B cell (primary cell): ENCODE measurements at places on chromosomes 5 and 9. TPM values are rescaled to one million over a fixed set of nuclear protein-coding genes. Genes with fewer than 3 reads are reported as not detected.

Gene ZNF346
- 38.4 and 47.1 TPM in 2 replicates for total RNA-seq

GRCh38 chr9:101372327-101373118 is 12.3 kb downstream of the BAAT start:
- H3K27ac ChIP-seq: no peak overlapping the region
- no peaks in the 10 kb centered on the region for H3K4me1 ChIP-seq

- no peak overlapping the region for H3K27ac ChIP-seq
- H3K4me1 ChIP-seq: no peaks in the 10 kb centered on the region
- no peaks in the 10 kb centered on the region for H3K36me3 ChIP-seq
- H3K27me3 ChIP-seq: no peaks in the 10 kb centered on the region
- no peak overlapping the region for H3K4me3 ChIP-seq
Observed at GRCh38 chr5:135942202-135942771, 12.5 kb downstream of the LECT2 start.

DNA sequence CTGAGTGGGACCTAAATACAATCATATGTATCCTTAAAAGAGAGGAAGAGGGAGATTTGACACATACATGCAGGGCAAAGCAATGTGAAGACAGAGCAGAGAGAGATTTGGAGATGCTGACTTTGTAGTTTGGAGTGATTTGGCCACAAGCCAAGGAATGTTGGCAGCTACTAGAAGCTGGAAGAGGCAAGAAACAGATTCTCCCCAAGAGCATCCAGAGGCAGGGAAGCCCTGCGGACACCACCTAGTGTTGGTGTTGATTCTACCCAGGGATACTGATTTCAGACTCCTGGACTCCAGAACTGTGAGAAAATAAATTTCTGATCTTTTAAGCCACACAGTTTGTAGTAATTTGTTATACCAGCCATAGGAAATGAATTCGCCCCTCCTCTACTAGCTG is 64.9 kb upstream of the OSMR start:
- H3K27ac ChIP-seq: no peak overlapping the region
- no peaks in the 10 kb centered on the region for H3K4me1 ChIP-seq
- H3K36me3 ChIP-seq: no peaks in the 10 kb centered on the region

Gene FGF18
- total RNA-seq: 0.15 TPM in 2 replicates

- H3K4me1 ChIP-seq: no peaks in the 10 kb centered on the region
- H3K27me3 ChIP-seq: no peaks in the 10 kb centered on the region
- DNase-seq: no peak
- no peaks in the 10 kb centered on the region for H3K36me3 ChIP-seq
- H3K27ac ChIP-seq: no peak overlapping the region
Observed at GRCh38 chr5:178522361-178522760, 67.8 kb downstream of the COL23A1 start.

- H3K27ac ChIP-seq: no peak overlapping the region
- no peaks in the 10 kb centered on the region for H3K4me1 ChIP-seq
- no peaks in the 10 kb centered on the region for H3K36me3 ChIP-seq
- H3K4me3 ChIP-seq: no peak overlapping the region
Observed at GRCh38 chr5:127563136-127563535, 45.7 kb downstream of the PRRC1 start.

GRCh38 chr9:68832861-68833518 is 128.0 kb downstream of the PIP5K1B start:
- H3K4me3 ChIP-seq: no peak overlapping the region
- H3K36me3 ChIP-seq: no peaks in the 10 kb centered on the region
- H3K4me1 ChIP-seq: no peaks in the 10 kb centered on the region
- no peaks in the 10 kb centered on the region for H3K27me3 ChIP-seq
- H3K27ac ChIP-seq: no peak overlapping the region

Gene SLCO6A1
- not detected in 2 replicates for total RNA-seq

Gene CSF1R
- 1.5 and 1.6 TPM in 2 replicates for total RNA-seq

Gene APBA1
- 0.05 and 0.34 TPM in 2 replicates for total RNA-seq

GRCh38 chr5:80406980-80407734 is 707 bp upstream of the ZFYVE16 start:
- H3K36me3 ChIP-seq: no peaks in the 10 kb centered on the region
- peak overlapping the region; percentile 95 for H3K27ac ChIP-seq
- no peak for DNase-seq
- H3K27me3 ChIP-seq: no peaks in the 10 kb centered on the region
- H3K4me1 ChIP-seq: peaks cover 13% of the 10 kb centered on the region

- no peak overlapping the region for H3K4me3 ChIP-seq
- peaks cover 4% of the 10 kb centered on the region for H3K27me3 ChIP-seq
- H3K36me3 ChIP-seq: no peaks in the 10 kb centered on the region
- no peak overlapping the region for H3K27ac ChIP-seq
Observed at GRCh38 chr9:21504894-21505293, 22.8 kb upstream of the IFNE start.

- no peak overlapping the region for H3K4me3 ChIP-seq
- H3K36me3 ChIP-seq: peaks cover 37% of the 10 kb centered on the region
- peak overlapping the region; percentile 59 for H3K27ac ChIP-seq
- peak; percentile 34 for DNase-seq
Observed at GRCh38 chr5:133977161-133977787, 8.8 kb upstream of the C5orf15 start.

DNA sequence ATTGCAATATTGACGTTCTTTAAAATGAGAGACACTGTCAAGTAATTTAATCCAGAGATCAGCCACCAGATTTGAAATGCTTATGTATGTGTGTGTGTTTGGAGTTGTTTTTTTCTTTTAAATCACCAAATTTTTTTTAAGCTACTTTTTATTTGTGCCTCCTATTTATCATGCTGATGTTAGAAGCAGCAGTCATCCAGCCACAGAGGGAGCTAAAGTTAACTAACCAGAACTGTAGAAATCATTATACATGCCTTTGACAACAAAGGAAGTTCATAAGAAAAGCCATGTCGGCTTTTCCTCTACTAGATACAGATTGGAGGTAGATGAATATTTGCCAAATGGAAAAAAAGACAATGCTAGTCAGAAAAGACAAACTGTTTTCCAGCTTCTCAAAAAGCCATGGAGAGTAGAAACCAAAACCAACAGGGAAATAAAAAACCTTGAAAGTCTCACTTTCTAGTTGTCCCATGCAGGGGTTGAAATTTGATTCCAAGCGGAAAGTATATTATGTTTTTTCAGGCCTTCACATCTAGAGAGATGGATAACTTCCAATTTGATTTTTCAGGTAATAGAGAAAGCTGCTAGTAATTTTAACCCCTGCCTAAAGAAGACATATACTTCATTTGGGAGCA is 4.5 kb downstream of the PURA start:
- no peak overlapping the region for H3K4me3 ChIP-seq
- H3K36me3 ChIP-seq: no peaks in the 10 kb centered on the region
- H3K27me3 ChIP-seq: no peaks in the 10 kb centered on the region
- DNase-seq: no peak
- H3K27ac ChIP-seq: no peak overlapping the region

DNA sequence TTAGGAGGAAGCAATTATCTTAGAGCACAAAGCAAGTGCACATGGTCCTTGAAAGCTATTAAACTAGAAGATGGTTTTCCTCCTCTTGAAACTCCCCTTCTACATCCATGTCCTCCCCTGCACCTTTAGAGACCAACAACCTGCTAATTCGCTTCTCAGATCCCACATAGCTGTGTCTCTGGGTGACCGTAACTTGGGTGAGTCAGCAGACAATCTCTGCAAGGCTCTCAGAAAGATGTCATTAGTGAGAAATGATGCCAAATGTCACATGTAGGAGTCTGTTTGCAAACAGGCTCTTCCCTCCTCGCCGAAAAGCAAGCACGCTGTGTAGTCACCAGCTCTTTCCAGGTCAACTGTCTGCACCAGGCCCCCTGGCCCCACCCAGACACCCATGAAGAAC is 291.8 kb downstream of the SLIT3 start:
- H3K27me3 ChIP-seq: no peaks in the 10 kb centered on the region
- no peaks in the 10 kb centered on the region for H3K36me3 ChIP-seq
- DNase-seq: no peak
- H3K27ac ChIP-seq: no peak overlapping the region
- no peak overlapping the region for H3K4me3 ChIP-seq

GRCh38 chr9:128153060-128153946 is 4.0 kb downstream of the LCN2 start:
- no peak overlapping the region for H3K27ac ChIP-seq
- DNase-seq: no peak
- no peaks in the 10 kb centered on the region for H3K4me1 ChIP-seq
- no peak overlapping the region for H3K4me3 ChIP-seq
- H3K36me3 ChIP-seq: no peaks in the 10 kb centered on the region
- no peaks in the 10 kb centered on the region for H3K27me3 ChIP-seq

Gene ANGPTL2
- not detected in 2 replicates for total RNA-seq

- DNase-seq: peak; percentile 20
- peaks cover 15% of the 10 kb centered on the region for H3K36me3 ChIP-seq
- no peak overlapping the region for H3K4me3 ChIP-seq
- peaks cover 19% of the 10 kb centered on the region for H3K4me1 ChIP-seq
- no peaks in the 10 kb centered on the region for H3K27me3 ChIP-seq
Observed at GRCh38 chr9:129038109-129038852, 1.9 kb downstream of the MIGA2 start.

- no peak overlapping the region for H3K27ac ChIP-seq
- no peak for DNase-seq
- no peak overlapping the region for H3K4me3 ChIP-seq
- H3K27me3 ChIP-seq: no peaks in the 10 kb centered on the region
Observed at GRCh38 chr5:16585041-16585667, 31.6 kb downstream of the RETREG1 start.

DNA sequence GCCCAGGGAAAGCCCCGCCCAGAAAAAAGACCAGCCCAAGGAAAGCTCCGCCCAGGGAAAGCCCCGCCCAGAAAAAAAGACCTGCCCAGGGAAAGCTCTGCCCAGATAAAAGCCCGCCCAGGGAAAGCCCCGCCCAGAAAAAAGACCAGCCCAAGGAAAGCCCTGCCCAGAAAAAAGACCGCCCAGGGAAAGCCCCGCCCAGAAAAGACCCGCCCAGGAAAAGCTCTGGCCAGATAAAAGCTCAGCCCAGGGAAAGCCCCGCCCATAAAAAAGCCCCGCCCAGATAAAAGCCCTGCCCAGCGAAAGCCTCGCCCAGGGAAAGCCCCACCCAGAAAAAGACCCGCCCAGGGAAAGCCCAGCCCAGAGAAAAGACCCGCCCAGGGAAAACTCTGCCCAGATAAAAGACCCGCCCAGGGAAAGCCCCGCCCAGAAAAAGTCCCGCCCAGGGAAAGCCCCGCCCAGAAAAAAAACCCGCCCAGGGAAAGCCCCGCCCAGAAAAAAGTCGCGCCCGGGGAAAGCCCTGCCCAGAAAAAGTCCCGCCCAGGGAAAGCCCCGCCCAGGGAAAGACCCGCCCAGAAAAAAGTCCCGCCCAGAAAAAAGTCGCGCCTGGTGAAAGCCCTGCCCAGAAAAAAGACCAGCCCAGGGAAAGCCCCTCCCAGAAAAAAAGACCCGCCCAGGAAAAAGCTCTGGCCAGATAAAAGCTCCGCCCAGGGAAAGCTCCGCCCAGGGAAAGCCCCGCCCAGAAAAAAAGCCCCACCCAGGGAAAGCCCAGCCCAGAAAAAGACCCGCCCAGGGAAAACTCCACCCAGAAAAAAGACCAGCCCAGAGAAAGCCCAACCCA is 11.9 kb downstream of the GRIN1 start:
- H3K27me3 ChIP-seq: no peaks in the 10 kb centered on the region
- no peaks in the 10 kb centered on the region for H3K4me1 ChIP-seq
- no peak overlapping the region for H3K4me3 ChIP-seq
- H3K27ac ChIP-seq: peak overlapping the region; percentile 11
- peak; percentile 77 for DNase-seq
- no peaks in the 10 kb centered on the region for H3K36me3 ChIP-seq

Gene LCNL1
- not detected in 2 replicates for total RNA-seq

- no peak overlapping the region for H3K4me3 ChIP-seq
- H3K27me3 ChIP-seq: no peaks in the 10 kb centered on the region
- H3K27ac ChIP-seq: no peak overlapping the region
- no peaks in the 10 kb centered on the region for H3K4me1 ChIP-seq
Observed at GRCh38 chr5:150196514-150196913, 6.7 kb downstream of the SLC6A7 start.

Gene SLC34A3
- total RNA-seq: not detected in 2 replicates

DNA sequence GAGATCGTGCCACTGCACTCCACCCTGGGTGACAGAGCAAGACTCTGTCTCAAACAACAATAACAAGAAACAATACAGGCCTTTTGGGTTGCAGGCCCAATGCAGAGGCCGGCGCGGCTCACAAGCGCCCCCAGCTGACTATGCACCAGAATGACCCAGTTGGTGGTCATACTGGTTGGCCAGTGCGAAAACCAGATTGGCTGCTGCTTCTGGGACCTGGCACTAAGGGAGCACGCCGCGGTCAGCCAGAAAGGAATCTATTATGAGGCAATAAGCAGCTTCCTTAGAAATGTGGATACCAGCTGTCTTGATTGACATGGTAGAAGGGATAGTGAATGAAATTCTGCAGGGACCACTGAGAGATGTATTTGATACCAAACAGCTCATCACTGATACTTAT is 35.0 kb downstream of the RANBP17 start:
- H3K4me3 ChIP-seq: no peak overlapping the region
- DNase-seq: no peak
- no peaks in the 10 kb centered on the region for H3K27me3 ChIP-seq
- H3K27ac ChIP-seq: no peak overlapping the region
- no peaks in the 10 kb centered on the region for H3K36me3 ChIP-seq

DNA sequence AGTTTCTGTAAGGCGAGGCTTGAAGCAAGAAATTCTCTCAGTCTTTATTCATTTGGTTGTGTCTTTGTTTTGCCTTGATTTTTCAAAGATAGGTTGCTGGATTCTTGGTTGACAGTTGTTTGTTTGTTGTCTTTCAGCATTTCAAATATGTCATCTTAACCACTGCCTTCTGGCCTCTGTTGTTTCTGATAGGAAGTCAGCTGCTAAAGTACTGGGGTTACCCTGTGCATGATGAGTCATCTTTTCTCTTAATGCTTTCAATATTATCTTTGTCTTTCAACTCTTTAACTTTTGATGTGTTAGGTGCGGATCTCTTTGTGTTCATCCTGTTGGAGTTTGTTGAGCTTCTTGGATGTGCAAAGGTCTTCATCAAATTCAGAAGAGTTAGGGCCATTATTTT is 1571.3 kb downstream of the MAT2B start:
- no peaks in the 10 kb centered on the region for H3K27me3 ChIP-seq
- no peak for DNase-seq
- H3K27ac ChIP-seq: no peak overlapping the region
- H3K4me1 ChIP-seq: no peaks in the 10 kb centered on the region

Gene CDX1
- total RNA-seq: not detected in 2 replicates

DNA sequence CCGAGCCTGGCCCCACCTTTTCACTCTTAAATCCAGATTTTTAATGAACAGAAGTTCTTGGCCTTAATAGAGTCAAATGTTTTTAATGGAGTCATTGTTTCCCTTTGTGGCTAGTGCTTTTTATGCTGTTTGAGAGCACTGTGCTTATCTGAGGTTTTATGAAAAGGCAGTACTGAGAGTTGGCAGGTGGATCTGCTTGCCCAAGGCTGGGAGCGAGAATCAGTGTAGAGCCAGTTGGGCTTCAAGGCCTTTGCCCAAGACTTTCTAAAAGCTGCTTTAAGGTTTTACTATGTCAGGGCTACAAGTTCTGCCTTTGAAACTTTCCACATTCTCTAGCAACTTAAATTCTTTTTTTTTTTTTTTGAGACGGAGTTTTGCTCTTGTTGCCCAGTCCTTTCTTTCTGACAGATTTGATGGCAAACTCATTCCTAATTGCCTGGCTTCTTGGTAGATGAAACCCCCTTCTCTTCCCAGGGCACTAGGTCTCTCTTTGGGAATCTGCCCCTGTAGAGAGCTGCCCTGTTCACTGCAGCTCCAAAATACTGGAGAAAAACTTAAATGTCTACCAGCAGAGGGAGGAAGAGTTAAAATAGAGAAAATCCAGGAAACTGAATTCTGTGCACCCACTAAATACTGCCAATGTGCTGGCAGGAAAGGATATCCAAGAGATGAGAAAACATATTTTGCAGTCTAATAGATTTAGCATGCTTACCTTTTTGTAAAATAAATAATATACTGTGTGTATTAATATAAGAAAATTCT is 36.9 kb upstream of the CDK20 start:
- H3K4me3 ChIP-seq: no peak overlapping the region
- H3K27me3 ChIP-seq: no peaks in the 10 kb centered on the region
- H3K4me1 ChIP-seq: no peaks in the 10 kb centered on the region
- no peak for DNase-seq
- H3K36me3 ChIP-seq: no peaks in the 10 kb centered on the region
